ENCODE measurements at places on chromosomes 1 and 21. TPM values are rescaled to one million over a fixed set of nuclear protein-coding genes. Genes with fewer than 3 reads are reported as not detected.
A peak's percentile ranks its signal among the peaks of the same experiment; 100 is the strongest.

DNA sequence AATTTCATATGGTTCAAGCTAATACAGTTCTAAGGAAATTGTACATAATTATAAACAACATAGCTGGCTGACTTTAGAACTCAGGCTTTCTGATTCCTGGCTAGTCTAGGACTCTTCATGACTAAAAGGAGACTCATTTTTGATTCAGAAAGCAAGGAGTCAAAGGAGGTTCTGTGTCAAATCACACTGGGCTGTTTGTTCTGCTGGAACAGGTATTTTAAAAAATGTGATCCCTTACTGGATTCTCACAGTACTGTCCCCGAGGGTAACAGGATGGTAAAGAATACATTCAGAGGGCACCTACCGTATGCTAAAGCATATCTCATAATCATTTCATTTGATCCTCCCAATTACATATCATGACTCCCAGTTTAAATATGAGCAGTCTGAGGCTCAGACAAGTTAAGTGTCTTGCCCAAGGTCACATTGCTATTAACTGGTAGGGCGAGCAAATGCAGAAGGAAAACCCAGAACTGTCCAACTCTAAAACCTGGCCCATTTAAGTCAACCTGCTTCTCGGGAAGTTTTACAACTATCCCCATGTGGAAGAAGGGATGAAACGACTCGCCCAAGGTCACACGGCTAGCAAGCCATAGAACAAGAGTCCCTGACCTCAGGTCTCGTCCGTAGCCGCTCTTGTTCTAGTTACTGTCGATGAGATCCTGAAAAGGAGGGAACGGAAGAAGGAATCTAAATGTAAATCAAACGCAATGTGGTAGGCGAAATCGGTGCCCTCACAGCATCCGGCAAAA, 675 bp downstream of the MYSM1 start:
- DNase-seq = no peak
- peaks cover 11% of the 10 kb centered on the region for H3K4me1 ChIP-seq
- H3K27ac ChIP-seq = peak overlapping the region; percentile 96
- H3K4me3 ChIP-seq = peak overlapping the region; percentile 98
- peaks cover 5% of the 10 kb centered on the region for H3K36me3 ChIP-seq

DNA sequence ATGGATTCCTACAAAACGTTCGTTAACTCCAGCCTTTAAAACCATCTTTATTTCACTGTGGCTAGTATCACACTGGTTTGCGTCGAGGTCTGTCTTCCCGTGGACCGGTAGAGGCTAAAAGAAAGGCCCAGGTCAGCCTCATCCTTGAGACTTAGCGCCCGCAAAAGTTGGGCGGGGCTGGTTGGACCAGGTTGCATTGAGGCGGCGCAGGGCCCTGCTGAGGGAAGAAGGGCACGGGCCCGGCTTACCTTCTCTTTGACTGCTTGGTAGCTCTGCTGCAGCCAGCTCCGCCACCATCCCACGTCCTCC, 455 bp downstream of the BSDC1 start:
- peaks cover 23% of the 10 kb centered on the region for H3K36me3 ChIP-seq
- DNase-seq = no peak
- peak overlapping the region; percentile 99 for H3K4me3 ChIP-seq
- H3K27me3 ChIP-seq = no peaks in the 10 kb centered on the region

- peaks cover 54% of the 10 kb centered on the region for H3K4me1 ChIP-seq
- no peak overlapping the region for H3K4me3 ChIP-seq
- H3K27me3 ChIP-seq = no peaks in the 10 kb centered on the region
These were observed 17.4 kb downstream of the IL6R start for GRCh38 chr1:154422521-154422920.

DNA sequence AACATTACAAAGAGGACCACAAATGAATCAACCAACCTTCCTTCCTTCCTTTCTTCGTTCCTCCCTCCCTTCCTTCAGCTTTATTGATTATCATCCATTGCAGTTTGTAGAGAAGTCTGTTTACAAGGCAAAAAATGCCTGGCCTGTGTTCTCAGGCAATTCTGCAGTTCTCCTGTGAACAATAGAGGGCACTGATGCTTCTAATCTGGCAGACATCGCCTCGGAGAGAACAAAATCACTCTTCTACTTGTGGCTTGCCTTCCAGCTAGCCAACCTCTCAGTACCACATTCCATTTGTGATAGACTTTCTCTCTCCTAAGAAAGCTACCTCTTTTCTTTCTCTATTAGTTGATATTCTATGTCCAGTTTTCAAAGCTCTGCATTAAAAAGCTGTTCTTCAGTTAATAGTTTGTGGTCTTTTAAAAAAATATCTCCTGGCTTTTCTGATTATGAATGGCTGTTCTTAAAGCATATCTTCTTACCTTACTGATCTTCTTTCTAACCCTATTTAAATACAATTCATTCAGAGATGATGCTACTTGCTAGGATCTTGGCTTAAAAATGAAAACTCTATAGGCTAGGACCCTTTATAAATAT, 26.9 kb upstream of the ESRRG start:
- H3K4me3 ChIP-seq = no peak overlapping the region
- H3K4me1 ChIP-seq = no peaks in the 10 kb centered on the region
- no peaks in the 10 kb centered on the region for H3K27me3 ChIP-seq
- DNase-seq = no peak
- H3K27ac ChIP-seq = no peak overlapping the region

DNA sequence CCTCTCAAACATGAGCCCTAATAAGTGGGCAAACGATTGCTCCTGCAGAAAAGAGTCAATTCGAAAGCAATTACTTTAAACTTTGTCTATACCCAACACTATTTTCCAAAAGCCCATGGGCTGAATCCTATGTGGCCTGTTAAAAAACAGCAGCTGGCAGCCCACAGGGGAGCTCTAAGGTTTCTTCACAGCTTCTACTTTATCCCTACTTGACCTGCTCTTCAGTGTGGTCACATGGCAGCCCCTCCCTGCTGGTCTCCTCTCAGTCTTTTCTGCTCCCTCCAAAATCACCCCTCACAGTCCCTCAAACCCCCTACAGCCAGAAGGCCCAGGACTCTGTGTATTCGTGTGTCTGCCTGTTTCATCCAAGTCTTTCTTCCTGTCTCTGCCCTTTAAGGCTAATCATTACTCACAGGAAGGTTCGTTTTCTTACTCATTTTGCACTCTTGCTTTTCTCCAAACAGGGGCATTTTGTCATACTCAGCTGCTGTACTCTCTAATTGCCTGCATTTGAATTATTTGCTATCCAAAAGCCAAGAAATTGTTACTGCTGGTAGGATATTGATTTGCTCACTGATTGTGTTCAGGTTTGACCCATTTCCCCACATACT, 62.4 kb upstream of the FAM3B start:
- H3K4me3 ChIP-seq = no peak overlapping the region
- H3K27ac ChIP-seq = no peak overlapping the region
- DNase-seq = no peak
- H3K4me1 ChIP-seq = no peaks in the 10 kb centered on the region

DNA sequence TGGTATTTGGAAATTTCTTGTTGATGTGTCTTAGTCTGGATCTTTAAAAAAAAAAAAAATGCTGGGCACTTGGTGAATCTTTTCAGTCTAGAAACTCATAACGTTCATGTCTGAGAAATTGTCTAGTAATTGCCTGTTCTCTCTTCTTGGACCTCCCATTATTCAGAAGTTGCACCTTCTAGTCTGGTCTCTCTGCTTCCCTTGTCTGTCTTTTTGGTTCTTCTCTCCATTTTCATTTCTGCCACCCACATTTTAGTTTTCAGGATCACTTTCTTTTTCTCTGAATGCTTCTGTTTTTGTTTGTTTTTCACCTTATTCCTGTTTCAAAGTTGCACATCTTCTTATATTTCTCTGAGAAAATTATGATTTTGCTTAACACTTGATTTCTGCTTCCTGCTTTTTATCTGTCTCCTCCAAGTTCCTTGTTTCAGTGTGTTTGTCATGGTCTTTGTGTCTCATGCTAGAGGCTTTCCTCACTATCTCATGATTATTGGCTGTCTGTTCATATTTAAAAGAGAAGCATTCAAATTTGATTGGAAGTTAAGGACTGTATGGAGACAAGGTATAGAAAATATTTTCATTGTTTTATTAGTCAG, 21.3 kb downstream of the BACE2 start:
- no peak for DNase-seq
- no peaks in the 10 kb centered on the region for H3K4me1 ChIP-seq
- no peaks in the 10 kb centered on the region for H3K27me3 ChIP-seq
- no peak overlapping the region for H3K27ac ChIP-seq
- H3K36me3 ChIP-seq = no peaks in the 10 kb centered on the region

DNA sequence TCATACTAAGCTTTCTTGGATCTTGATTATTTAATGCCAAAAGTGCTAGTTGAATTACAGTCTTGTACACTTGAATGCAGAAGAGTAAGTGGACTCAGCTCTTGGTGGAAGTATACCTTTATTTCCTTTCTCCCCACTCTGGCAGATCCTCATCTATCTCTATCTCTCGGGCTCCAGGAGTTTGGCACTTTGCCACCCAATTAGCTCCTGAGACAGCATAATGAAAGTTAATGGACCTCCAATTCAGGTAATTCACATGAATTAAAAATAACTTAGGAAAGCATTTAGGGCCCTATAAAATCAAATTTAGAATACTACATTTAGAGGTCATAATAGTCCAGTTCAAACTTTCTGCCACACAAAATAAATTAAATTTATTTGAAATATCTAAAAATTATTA, 67.4 kb downstream of the OLFM3 start:
- H3K36me3 ChIP-seq = no peaks in the 10 kb centered on the region
- H3K27ac ChIP-seq = no peak overlapping the region
- H3K4me1 ChIP-seq = no peaks in the 10 kb centered on the region
- H3K27me3 ChIP-seq = no peaks in the 10 kb centered on the region

- no peaks in the 10 kb centered on the region for H3K36me3 ChIP-seq
- H3K27ac ChIP-seq = no peak overlapping the region
- DNase-seq = no peak
- H3K4me1 ChIP-seq = no peaks in the 10 kb centered on the region
- H3K4me3 ChIP-seq = no peak overlapping the region
These were observed 141.2 kb upstream of the CD34 start for GRCh38 chr1:208052135-208052534.

DNA sequence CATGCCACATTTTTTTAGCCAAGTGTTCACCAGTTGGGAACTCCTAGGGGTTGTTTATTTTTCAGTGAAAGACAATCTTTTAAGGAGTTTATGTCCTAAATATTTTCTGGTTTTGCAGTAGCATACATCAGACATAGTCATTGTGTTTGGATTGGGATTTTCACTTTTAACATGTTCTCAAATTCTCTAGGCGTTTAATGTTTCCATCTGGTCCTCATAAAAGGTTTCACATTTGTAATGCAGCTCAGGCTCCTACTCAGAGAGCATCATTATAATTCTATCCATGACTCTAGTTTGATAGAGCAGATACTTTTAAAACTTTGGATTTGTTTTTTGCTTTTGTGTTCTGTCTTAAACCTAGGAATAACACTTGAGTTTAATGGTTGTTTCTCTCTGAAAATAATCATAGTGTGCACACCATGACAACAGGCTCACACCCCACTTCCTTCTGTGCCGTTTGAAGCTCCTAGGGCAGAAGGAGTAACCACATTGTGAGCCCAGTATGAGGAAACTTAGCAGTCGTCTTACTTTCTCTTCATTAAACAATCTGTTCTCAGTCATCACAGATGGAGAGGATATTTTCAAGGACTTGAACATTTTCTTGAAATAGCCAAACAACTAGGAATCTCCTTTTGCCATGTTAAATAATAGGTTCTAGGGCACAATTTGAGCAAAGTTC, 219.6 kb downstream of the PDE4B start:
- DNase-seq = no peak
- no peak overlapping the region for H3K27ac ChIP-seq
- no peaks in the 10 kb centered on the region for H3K4me1 ChIP-seq

GRCh38 chr1:108152782-108153222, 47.3 kb downstream of the SLC25A24 start:
- no peaks in the 10 kb centered on the region for H3K27me3 ChIP-seq
- H3K27ac ChIP-seq = no peak overlapping the region
- DNase-seq = no peak
- no peaks in the 10 kb centered on the region for H3K4me1 ChIP-seq
- H3K36me3 ChIP-seq = no peaks in the 10 kb centered on the region
- H3K4me3 ChIP-seq = no peak overlapping the region

- H3K4me3 ChIP-seq = no peak overlapping the region
- no peaks in the 10 kb centered on the region for H3K4me1 ChIP-seq
- H3K27me3 ChIP-seq = no peaks in the 10 kb centered on the region
- no peak for DNase-seq
- H3K27ac ChIP-seq = no peak overlapping the region
These were observed 1515.2 kb downstream of the PLA2G4A start for GRCh38 chr1:188343914-188344313.

Gene CNIH3
- total RNA-seq = 1.6 TPM

Data from CD8-positive, alpha-beta memory T cell (primary cell).